Stimulated activated CD8-positive, alpha-beta memory T cell treated with anti-CD3 and anti-CD28 coated beads, Interleukin-15, amount 100 ng/mL, for 1 hour (primary cell): ENCODE measurements at places on chromosomes 3 and 15.

DNA sequence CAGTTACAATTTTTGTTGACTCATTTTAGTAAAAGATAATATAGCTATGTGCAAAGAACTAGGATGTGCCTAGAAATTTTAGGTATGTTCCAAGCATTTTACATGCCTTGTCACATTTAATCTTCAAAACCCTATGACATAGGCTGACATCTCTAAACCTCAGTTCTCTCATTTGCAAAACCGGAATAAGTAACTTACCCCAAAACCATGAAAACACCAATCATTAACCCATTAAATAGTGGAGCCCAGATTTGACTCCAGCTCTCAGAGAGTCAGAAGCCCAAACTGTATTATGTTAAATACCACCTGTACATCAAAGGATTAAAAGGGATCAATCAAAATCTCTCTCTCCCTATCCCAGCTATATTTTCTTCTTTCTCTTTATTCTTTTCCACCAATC is 36.6 kb downstream of the GSK3B start:
- DNase-seq: no peak

- DNase-seq: no peak
These were observed 27.0 kb downstream of the SHQ1 start for GRCh38 chr3:72821161-72821781.

DNA sequence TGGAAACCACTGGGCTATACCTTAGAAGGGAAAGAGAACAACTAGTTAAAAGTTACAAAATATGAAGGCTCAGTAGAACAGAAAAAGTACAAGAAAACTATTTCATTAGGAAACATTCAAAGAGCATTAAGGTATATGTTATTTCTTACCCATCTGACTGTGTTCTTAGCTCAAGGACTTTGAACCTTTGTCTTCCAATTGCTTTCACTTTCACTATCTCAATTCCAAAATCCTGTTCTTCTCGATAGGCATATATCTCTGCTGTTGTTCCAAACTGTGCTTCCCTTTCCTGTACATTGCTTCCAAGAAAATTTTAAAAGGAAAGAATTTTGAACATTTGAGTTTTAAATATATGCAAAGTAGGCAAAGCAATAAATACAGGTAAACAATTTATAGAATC is 6.9 kb downstream of the CRBN start:
- no peak for DNase-seq

DNA sequence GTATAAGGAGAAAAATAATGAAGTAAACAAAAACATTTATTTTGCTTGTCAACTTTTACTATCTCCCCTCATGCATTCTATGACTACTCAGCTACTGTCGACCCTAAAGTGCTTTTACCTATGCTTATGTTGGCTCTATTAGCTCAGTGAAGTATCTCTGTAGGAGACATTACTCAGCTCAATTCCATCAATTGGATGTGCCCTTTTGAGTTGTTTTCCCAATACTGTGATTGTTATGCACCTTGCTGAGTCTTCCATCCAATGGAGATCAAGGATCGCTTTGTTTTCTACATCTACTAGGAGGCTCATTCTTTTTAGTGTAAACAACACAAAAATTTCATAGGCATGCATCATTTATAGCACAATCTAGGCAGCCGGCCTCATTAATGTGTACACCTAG is 403.8 kb upstream of the ARL6 start:
- no peak for DNase-seq

GRCh38 chr3:174062923-174063322 is 665.4 kb downstream of the NLGN1 start:
- no peak for DNase-seq

GRCh38 chr15:70140543-70141375 is 43.0 kb upstream of the TLE3 start:
- no peak for DNase-seq

GRCh38 chr15:41506796-41507341 is 6.8 kb downstream of the LTK start:
- DNase-seq: no peak

DNA sequence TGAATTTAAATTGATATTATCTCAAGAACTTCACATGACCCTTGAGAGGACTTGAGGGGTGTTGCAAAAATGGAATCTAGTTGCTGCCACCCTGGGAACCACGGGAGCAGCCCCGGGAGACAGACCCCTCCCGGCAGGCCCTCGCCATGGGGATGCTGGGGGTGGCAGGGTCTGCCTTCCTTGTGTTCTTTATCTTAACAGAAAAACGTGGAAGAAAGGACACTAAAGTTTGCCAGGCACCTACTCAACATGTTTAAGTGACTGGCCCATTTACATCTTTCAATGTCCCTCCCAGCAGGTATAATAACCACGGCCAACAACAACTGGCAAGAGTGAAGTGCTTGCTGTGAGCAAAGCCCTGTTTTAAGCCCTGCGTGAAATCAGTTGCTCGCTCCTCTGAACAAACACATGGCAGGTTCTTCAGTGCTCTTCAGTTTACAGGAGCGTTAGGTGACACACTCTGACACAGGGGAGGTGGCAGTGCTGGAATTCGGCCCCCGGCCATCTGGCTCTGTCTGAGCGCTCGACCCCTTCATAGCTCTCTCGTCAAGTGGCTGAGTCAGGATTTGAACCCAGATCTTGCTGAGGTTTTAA is 112.5 kb downstream of the ASB7 start:
- DNase-seq: no peak

DNA sequence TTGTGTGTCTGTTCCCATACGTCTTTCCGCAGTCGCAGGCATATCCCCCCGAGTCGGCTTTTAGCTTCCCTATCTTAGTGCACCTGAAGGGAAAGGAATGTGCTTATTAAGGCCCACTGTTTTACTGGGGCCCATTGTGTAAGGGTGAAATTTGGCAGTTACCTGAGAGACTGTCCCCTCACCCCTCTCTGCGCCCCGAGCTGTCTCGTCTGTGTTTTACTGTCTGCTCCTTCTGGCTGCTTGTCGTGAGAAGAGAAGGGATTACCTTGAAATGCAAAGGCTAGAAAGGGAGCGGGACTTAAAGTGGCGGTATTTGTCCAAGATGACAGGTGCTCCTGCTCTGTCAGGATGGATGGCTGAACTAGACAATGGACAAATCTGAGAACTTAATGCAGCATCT is 233.0 kb upstream of the POU1F1 start:
- no peak for DNase-seq

GRCh38 chr3:127961963-127962362 is 46.9 kb downstream of the KBTBD12 start:
- DNase-seq: no peak

DNA sequence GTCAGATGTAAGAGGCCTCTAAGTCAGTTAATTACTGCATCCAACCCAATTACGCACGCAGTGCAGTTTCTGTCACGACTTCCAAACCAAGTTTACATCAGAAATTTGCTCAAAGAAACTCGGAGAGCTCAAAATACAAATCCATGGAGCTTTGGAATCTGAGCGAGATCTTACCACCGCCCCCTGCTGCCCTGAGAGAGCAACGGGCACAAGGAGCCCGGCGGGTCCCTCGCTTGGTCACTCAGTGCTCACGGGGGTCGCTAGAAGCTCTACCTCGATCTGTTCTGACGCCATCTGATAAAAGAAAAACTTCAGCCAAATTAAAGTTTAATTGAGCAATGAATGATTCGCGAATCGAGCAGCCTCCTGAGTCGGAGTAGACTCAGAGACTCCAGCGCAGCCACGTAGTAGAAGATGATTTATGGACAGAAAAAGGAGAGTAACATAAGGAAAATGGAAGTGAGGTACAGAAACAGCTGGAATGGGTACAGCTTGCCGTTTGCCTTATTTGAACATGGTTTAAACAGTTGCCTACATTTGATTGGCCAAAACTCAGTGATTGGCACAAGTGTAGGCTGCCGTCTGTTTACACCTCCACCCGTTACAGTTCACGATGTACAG is 232.7 kb upstream of the ATP10A start:
- no peak for DNase-seq

- no peak for DNase-seq
These were observed 262.1 kb downstream of the LPP start for GRCh38 chr3:188416041-188416440.

- no peak for DNase-seq
These were observed 331.5 kb upstream of the CTDSPL start for GRCh38 chr3:37530047-37530697.

DNA sequence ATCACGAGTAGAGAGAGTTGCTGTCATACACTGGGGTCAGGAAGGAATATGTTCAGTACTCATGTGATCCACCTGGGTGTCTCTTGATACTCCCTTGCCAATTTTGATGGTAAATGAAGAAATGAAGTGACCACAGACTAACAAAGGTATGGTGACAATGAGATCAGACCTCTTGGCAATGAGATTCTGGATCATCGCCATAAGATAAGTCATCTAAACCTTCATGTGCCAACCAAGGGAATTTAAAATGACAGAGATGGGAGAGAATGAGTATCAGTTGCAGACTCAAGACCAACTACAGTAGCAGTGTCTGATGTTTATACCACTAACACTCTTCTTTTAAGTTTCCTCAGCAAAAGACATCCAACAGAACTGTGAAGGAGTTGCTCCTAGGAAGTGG is 601.0 kb downstream of the MECOM start:
- no peak for DNase-seq

DNA sequence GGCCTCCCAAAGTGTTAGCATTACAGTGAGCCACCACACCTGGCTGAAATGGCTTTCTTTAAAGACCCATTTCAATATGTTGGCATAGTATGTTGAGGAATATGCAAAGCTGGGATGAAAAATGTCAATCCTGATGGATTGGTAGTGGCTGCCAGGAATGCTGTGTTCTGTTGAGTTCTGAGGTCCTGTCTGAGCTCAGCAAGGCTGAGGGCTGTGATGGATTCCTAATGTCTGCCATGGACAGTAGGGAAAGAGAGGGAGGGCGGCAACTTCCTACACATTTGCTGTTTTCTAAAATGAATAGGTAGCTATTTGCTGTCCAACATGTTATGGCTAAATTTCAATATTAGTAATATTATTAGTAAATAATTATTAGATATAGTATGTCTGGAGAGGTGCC is 8.2 kb downstream of the RAB8B start:
- DNase-seq: no peak

DNA sequence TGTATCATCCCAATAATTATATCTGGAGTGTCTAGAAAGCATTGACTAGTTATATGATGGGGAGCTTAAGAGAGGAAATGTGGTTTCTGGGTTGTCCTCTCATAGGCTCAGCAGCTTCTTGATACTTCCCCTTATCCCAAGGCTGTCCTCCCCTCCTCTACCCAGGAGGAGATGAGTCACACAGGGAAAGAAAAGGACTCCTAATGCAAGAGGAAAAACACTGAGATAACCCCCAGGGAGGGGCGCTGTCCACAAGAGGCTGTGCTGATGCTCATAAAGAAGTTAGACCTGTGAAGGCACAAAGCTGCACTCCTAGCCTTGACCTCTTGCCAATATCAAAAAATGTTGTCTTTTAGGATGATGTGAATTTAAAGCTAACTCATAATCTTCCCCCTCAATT is 28.8 kb upstream of the GYG1 start:
- no peak for DNase-seq

- no peak for DNase-seq
These were observed 528 bp downstream of the LPCAT4 start for GRCh38 chr15:34366271-34367065.

- no peak for DNase-seq
These were observed 472.7 kb downstream of the RAP2B start for GRCh38 chr3:153634683-153635082.

DNA sequence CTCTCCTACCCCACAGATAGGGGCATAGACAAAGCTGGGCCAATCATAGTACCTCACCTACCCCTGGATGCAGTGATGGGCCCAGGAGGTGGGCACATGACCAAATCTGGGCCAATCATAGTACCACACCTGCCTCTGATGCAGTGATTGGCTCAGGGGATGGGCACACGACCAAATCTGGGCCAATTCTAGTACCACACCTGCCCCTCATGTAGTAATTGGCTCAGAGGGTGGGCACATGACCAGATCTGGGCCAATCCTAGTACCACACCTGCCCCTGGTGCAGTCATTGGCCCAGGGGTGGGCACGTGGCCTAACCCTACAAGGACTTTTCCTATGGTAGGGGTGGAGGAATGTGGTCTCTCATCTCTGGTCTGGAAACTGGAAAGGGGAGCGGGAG is 56.9 kb upstream of the MEF2A start:
- no peak for DNase-seq

DNA sequence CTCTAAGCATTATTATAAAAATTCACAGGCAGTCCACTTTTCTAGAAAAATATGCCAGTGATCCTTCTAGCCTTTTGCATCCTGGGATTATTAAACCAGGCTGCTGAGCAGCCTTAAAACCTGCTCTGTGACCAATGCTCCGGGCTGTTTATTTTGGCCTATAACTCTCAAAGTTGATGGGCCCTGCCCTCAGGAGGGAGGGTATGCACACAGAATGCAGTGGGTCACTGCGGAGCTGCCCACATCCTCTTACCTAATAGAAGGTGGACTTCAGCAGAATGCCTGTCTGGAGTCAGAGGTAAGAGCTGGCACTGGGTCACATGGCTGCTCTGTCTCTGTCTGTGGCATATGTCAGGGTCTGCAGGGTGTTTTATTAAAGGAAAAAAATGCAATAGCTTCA is 26.0 kb downstream of the CPNE4 start:
- DNase-seq: no peak

DNA sequence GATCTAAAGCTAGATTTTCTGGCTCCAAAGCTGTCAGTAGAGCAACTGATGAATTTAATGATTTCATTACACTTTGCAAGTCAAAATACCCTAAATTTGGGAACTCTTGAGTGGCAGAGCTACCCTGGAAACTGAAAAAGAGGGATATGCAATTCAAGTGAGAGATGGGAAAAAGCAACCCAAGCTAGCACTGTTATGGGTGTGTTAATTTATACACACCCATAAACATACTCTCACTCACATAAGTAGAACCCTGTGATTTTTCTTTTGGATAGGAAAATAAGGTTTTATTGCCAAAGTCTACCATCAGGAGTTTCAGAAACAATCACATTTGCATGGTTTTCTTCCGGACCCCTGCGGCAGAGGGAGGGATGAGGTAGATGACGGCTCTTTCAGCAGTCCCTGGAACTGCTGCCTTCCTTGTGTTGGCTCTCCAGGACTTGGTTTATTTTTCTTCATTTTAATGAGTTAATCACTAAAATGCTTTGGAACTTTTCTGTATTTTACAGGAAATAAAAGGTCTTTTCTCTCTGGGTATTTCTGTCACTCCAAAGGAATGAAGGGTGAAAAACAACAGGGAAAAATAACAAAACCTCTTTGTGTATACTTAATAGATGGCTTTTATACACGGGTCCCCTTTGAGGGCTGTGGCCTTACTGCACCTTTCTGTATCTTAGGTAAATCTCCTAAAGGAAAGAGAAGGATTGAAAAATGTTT is 63.8 kb downstream of the TTC23 start:
- DNase-seq: no peak

DNA sequence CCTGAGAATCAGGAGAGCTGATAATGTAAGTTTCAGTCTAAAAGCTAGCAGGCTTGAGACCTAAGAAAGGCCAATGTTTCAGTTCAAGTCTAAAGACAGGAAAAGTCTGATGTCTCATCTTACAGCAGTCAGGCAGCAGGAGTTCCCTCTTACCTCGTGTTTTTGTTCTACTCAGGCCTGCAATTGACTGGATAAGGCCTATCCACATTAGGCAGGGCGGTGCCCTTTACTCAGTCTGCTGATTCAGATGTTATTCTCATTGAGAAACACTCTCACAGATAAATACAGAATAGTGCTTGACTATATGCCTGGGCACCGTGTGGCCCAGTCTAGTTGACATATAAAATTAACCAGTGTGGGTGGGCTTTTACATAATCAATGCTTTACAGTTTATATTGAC is 122.4 kb downstream of the NR1D2 start:
- DNase-seq: no peak
